Kasumi-1 (cell line): ENCODE measurements at places on chromosomes 7 and 10.
A peak's percentile ranks its signal among the peaks of the same experiment; 100 is the strongest.

GRCh38 chr7:181738-182137 is 10.6 kb upstream of the FAM20C start:
- no peak for DNase-seq

DNA sequence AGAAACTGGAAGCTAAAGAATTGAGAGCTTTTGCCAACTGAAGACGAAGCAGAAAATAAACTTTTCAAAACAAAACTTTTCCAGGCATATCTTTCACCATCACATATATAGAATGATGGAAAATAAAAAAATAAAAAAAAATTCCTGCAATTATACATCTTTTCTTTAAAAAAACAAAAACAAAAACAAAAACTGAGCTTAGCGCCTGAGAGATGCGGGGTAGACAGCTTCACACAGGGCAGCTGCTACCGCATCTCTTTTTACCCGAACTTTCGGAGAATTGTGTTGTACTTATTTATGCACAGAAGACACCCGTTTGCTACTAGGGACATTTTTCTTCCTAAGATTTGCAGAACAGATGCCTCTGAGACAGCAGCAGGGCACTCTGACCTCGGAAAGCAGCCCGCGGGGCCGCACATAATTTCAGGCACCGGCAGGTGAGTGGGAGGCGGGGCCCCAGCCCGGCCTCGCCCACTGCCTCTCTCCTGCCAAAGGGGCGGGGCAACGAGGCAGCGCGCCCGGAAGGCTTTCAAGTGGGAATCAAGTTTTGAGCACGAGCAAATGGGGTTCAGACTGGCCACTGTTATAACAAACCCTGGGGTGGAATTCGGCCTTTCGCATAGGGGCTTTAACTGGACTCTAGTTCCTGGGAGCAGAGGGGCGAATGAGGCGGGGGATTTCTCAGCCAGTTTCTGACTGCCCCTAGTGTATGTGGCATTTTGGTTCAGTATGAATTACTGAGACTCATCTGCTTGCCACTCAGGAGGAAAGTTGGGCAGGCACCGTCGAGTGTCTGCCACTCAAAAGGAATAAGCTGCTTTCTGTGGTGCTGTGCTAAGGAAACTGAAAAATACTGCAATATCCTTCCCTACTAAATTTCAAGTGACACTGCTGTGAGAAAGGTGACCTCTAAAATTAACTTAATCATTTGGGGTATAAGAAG is 18.5 kb upstream of the FAM133B start:
- DNase-seq = no peak

GRCh38 chr7:41711283-41712064 is 8.6 kb upstream of the INHBA start:
- DNase-seq = peak; percentile 46

DNA sequence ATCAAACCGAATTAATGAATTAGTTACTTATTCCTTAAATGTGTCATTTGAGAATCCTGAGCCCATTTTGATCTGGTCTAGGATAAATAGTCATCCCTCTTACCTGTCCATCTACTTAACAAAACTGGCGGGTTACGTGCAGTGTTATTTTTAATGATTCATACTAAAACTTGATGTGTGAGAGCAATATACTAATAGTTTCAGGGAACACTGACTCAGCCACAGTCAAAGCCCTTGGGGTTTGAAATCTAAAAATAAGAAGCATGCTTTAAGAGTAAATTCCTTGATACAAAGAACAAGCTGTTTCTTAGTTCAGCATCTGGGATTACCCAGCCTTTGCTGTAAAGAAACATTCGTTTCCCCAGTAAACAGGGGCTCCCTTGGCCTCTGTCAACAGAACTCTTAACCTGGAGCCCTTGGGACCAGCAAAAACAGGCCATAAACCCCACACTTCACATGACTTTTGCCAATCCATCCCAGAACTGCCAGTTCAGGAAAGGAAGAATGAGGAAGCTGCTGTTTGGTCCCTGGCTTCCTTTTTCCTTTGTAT is 370.6 kb upstream of the IGFBP3 start:
- DNase-seq = no peak

DNA sequence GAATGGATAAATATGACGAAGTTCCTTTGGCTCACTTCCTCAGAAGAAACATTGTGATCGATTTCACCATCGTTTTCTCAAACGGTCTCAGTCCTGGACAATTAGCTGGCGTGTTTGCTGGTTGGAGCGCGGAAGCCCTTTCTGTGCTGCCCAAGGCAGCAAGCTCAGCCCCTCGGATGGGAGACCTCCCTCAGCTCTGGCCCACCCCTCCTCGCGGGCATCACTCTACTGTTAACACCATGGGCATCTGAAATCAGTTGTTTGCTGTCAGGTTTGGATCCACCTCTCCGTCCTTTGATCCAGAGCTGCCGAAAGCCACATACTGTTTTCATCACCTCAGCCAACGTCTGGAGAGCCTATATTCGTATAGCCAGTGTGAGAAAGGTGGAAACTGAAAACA is 68.2 kb downstream of the C10orf143 start:
- DNase-seq = no peak

GRCh38 chr10:12973149-12973718 is 28.3 kb downstream of the CCDC3 start:
- DNase-seq = no peak

- no peak for DNase-seq
These were observed 24.5 kb upstream of the GTF2IRD1 start for GRCh38 chr7:74429153-74429747.

DNA sequence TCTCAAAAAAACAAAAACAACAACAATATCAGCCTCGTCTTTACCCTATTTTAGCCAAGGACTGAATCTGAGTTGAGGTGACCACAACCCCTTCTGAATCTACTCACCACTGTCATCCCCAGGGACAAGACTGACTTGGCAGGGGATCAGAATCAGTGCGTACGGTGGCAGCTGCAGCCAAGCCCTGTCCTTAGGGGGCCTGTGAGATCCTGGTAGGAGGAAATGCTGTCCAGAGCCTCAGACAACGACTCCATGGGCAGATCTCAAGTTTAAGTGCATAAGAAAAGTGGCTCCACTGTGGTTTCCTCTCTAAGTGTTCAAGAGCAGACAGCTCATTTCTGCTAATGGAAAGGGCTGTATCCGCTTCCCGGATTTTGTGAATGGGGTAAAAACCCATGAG is 22.4 kb upstream of the CYTH3 start:
- peak; percentile 41 for DNase-seq

DNA sequence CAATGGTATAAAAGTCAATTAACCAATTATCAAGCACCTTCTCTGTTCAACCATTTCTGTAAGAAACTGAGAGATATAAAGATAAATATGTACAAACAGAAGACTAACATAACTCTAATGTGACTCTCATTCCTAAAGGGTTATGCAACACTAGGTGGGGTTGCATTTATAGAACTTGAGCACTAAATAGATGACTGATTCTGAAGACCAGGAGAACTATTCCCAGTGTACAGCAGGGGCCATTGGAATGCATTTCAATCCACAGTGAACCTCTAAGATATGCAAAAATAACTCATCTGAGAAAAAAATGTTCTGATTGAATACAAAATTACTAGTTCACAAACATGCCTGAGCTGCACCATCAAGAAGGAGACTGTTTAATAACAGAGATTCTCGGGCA is 341.2 kb upstream of the STEAP1 start:
- DNase-seq = no peak

DNA sequence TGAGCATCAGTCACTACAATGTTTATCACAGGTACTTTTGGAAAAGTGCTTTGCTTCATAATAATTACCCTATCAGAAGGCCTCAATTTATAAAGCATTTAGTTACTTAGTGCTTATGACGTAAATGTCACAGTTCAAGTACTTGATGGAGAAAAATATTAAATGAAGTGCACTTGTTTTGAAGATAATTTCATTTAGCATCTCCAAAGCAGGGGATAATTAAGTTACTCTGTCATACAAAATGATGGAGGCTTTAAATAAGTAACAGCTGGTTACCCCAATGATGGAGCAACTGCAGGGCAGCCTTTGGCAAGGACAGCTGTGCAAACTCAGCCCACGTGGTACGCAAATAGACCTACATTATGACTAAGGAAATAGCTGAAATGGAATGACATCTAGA is 768.8 kb downstream of the GRM8 start:
- no peak for DNase-seq

- no peak for DNase-seq
These were observed 23.2 kb downstream of the COL1A2 start for GRCh38 chr7:94417901-94418300.

GRCh38 chr10:125151553-125152449 is 8.6 kb downstream of the CTBP2 start:
- DNase-seq = peak; percentile 49

DNA sequence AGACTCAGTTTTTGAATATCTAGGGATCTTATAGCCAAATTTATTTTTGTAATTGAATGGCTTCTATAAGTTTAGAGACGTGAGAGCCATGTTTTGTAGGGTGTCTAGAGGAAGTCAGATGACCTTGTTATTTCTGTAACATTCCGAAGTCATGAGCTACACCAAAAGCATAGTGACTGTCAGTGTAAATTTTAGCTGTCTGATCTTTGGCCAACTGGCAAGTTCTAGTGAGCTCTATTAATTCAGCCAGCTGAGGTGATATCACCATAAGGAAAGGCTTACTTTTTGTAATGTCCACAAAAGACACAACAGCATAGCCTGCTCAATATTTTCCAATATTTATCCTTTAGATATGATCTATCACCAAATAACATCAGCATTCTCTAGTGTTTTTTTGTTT is 9.9 kb upstream of the NT5C3A start:
- DNase-seq = no peak

- DNase-seq = no peak
These were observed 43.5 kb downstream of the VWA2 start for GRCh38 chr10:114282526-114282925.

DNA sequence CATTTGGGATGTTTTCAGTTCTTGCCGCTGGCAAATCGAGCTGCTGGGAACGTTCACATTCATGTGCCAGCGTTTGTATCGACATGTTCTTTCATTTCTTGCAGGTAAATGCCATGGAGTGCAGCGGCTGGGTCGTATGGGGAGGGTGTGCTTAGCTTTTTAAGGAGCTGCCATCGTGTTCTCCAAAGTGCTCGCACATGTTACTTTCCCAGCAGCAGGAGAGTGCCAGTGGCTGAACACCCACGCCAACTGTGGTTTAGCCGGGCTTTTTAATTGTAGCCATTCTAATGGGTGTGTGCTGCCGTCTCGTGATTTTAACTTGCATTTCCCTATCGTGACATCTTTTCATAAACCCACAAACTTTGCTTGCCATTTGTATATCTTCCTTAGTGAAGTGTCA is 11.6 kb upstream of the BNIP3 start:
- DNase-seq = no peak

- DNase-seq = no peak
These were observed 106.8 kb downstream of the NT5C2 start for GRCh38 chr10:103086261-103086660.

GRCh38 chr7:117950601-117951260 is 77.5 kb upstream of the CTTNBP2 start:
- DNase-seq = peak; percentile 10

DNA sequence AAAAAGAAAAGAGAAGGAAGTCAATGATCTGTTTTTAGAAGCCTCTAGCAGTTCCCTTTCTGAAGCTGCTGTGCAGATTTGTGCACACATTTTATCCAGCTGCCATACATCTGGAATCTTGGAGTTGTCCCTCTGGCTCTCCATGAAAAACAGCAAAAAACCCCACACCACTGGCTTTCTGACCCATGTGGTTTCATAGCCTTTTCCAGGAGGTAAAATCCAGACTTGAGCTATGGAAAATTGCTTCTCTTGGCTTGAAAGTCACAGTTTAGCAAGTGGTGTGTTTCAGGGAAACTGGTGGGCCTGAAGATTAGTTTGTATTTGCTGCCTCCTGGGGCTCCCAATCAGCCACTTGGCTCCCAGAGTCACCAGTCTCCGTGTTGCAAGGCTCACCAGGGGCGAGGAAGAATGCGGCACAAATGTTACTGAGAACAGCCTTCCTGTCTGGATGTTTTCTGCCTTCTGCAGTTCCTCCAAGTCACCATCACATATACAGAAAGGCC is 50.1 kb upstream of the ADRB1 start:
- peak; percentile 85 for DNase-seq

DNA sequence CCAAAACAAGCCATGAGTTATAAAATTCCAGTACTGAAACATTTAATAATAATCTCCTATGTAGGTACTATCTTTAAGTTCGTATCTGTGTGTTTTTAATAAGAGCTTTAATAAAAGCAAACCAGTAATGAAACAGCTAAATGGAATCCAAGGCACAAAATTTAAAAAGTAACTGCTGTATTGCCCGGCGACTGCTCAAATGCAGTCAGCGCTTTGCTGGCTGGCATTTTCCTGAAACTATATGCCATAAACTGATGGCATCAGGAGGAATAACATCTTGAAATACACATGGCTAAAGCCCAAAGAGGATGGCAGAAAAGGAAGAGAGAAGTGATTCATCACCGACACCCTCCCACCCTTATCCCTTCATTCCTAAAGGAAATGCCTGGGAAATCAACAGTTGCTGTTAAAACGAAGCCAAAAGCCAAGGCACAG is 133.1 kb downstream of the CUBN start:
- DNase-seq = no peak

- no peak for DNase-seq
These were observed 1.7 kb upstream of the CDH23 start for GRCh38 chr10:71394926-71395562.

DNA sequence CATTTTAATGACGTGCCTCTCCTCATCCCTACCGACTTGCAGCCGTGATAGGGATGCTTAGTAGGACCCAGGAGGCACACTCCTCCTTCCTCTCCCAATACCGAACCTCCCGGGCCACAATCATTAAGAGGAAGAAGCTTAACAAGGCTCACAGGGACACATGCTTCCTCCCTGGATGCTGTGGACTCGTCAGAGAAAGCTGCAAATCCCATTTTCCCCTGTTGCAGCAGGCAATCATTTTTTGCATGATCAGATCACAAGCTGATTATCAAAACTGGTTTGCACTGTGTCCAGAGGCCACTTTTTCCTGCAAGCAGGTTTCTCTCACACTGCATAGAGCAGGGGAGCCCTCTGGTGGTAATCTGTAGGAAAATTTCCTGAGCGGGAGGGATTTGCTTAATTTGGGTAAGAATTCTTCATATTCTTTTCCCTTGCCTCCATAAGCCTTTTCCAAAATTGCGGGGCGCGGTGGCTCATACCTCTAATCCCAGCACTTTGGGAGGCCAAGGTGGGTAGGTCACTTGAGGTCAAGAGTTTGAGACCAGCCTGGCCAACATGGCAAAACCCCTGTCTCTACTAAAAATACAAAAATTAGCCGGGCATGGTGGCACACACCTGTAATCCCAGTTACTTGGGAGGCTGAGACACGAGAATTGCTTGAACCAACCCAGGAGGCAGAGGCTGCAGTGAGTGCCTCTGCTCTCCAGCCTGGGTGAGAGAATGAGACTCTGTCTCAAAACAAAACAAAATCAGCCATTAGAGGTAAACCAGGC is 16.1 kb upstream of the LAMB4 start:
- peak; percentile 80 for DNase-seq

- DNase-seq = no peak
These were observed 76.6 kb downstream of the SUGCT start for GRCh38 chr7:40211276-40212003.

DNA sequence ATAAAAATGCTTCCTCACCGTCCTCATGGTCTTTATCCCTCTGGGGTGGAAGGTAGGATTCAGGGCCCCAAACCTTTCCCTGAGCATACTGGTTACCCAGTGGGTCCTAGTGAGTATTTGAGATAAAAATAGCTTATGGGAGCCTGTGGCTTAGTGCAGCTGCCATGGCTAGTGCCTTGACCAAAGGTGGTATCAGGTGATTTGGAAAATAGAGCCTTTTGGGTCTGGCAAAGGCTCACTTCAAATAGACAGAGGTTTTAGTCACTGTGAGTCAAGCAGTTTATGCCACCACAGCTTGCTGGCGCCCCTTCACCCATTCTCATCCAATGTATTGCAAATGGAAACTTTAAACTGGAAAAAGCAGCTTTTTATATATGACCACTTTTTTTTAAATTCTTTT is 30.4 kb downstream of the PLAU start:
- no peak for DNase-seq
